H1 (cell line): ENCODE measurements at places on chromosomes 16 and 17. TPM values are rescaled to one million over a fixed set of nuclear protein-coding genes. Genes with fewer than 3 reads are reported as not detected.

KRT31 gene
- polyA plus RNA-seq: not detected in 2 replicates

- no peaks in the 10 kb centered on the region for H3K4me1 ChIP-seq
- no peak overlapping the region for H3K4me3 ChIP-seq
These were observed 12.2 kb upstream of the MMD start for GRCh38 chr17:55433629-55434422.

DNA sequence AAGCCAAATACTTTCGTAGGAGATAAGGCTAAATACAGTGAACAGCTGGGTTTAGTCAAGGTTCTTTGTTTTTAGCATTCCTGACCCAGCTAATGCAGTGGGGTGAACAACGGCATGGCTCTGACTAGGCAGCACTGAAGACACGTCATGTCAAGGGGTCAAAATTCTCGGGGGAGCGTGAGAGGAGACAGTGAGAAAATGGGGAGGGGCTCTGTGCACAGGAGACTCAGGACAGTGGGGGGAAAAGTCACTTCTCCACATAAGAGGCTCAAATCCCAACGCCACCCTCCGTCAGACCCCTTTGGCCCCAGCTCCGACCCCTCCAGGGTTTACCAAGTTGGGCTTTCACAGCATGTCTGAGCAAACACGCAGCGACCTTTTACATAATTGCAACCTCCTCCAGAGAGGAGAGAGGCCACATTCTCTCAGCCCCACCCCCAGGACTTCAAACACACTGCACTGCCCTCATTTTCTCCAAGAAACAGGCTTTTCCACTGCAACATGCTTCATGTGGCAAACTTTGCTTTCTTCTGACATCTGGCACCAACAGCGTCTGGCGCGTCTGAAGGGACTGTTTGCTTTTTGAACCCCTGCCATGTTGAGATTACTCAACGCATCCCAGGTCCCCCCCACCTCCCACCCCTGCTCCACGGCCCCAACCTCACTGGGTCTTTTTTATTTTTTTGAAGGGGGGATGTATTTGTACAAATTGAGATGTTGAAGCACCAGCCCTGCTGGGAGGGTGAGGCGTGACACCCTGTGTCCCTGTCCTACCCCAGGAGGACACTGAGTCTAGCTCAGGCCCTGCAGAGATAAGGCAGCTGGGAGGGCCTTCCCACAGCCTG, 30.0 kb downstream of the AXIN2 start:
- H3K27me3 ChIP-seq: no peaks in the 10 kb centered on the region
- no peak overlapping the region for H3K4me3 ChIP-seq
- no peak for DNase-seq
- no peak overlapping the region for H3K27ac ChIP-seq
- peaks cover 36% of the 10 kb centered on the region for H3K36me3 ChIP-seq
- peaks cover 6% of the 10 kb centered on the region for H3K4me1 ChIP-seq

- no peaks in the 10 kb centered on the region for H3K36me3 ChIP-seq
- no peaks in the 10 kb centered on the region for H3K27me3 ChIP-seq
- no peak for DNase-seq
These were observed 190.7 kb downstream of the FOXL1 start for GRCh38 chr16:86768999-86769398.

GRCh38 chr17:42406615-42407288, 16.3 kb downstream of the CAVIN1 start:
- no peak overlapping the region for H3K4me3 ChIP-seq
- no peaks in the 10 kb centered on the region for H3K27me3 ChIP-seq
- H3K27ac ChIP-seq: no peak overlapping the region
- H3K36me3 ChIP-seq: no peaks in the 10 kb centered on the region

- H3K4me1 ChIP-seq: no peaks in the 10 kb centered on the region
- no peaks in the 10 kb centered on the region for H3K36me3 ChIP-seq
- H3K27ac ChIP-seq: no peak overlapping the region
These were observed 11.8 kb upstream of the ALDH3A1 start for GRCh38 chr17:19759568-19760549.

DNA sequence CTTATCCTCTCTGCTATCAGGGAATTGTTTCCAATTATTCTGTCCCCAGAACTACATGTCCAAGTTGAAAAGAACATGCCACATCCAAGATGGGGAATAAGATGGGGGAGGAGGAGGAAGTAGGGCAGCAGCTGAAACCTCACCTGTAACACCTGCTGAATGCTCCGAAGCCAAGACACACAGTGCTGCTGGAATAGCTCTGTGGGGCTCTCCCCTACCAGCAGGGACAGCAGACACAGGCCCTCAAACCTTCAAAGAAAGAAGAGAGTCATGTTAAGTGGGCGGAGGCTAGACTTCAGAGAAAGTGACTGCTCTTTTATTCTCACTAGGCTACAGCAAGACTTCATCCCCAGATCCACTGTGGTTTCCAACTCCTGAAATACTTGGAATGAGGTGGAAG, 13.2 kb downstream of the PELP1 start:
- peaks cover 6% of the 10 kb centered on the region for H3K36me3 ChIP-seq
- no peaks in the 10 kb centered on the region for H3K4me1 ChIP-seq
- H3K27ac ChIP-seq: no peak overlapping the region
- H3K27me3 ChIP-seq: no peaks in the 10 kb centered on the region
- no peak for DNase-seq
- H3K4me3 ChIP-seq: no peak overlapping the region

GRCh38 chr17:71203953-71204352, 916.9 kb upstream of the SOX9 start:
- H3K27ac ChIP-seq: no peak overlapping the region
- no peaks in the 10 kb centered on the region for H3K27me3 ChIP-seq
- DNase-seq: no peak
- no peaks in the 10 kb centered on the region for H3K36me3 ChIP-seq
- no peak overlapping the region for H3K4me3 ChIP-seq
